ENCODE measurements at places on chromosomes 13 and 19.
A peak's percentile ranks its signal among the peaks of the same experiment; 100 is the strongest.

DNA sequence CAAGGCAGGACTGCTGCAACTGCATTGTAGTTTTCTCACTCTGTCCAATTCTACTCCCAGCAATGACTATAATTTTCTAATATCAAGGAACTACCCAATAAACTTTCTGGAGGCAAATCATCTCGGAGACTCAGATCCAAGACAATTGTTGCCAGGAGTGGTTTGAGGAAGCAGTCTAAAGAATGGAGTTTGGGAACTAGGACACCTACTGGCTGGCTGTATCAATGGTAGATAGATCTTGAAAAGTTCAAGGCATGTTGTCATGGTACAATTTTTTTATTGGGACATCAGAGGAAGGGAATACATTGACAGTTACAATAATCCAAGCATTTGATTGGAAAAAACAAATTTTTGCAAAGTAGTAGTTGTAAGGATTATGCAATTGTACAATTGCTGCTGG lies 648.3 kb upstream of the SLITRK6 start:
- no peak for DNase-seq

- DNase-seq = no peak
Measured at GRCh38 chr19:23318143-23318542, 67.9 kb upstream of the ZNF724 start.

DNA sequence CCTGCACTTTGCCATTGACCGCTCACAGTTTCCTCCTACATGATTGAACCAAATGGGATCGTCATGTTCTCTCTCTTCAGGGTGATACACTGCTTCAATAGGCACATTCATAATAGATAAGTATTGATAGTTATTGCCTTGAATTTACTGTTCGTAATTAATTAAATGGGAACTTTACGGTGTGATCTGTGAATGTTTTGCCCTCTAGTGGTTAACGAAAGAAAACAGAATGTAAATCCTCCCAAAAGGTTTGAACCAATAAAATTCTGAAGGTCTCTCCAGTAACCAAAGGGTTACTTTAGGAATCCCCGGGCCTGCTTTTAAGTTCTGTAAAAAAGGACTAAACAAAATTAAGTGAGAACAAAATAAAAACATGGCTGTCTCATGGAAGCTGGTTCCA lies 389.3 kb downstream of the DACH1 start:
- DNase-seq = no peak

DNA sequence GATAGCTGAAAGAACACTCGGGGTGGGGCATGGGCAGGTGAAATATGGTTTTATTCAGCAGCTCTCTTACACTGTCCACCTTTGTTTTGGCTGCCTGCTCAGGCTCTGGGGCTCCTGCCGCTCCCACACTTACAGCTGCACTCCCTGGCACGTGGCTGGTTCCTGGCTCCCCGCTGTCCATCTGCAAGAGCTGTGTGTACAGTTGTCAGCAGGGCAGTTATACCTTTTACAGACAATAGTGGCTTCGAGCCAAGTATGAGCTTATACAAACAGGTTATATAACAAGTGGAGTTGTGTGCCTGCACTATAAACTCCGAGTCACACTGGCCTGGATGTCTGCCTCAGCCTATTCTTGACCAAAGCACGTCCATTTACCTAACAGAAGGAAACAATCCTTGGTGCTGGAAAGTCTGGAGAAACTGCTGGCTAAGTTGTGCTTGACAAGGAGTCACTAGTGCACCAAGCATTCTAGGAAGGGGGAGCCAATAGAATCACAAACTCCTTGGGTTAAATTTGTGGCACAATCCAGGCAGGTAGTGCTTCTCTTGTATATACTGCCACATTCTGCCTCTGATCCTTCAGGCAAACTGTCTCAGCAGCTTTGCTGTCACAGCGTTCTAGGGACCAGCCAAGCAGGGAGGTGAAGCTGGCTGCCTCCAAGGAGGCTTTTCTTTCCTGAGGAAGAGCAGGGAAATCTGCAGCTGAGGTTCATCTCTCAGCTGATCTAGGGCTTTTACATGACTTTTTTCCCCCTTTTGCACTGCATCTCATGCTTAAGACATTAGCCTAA lies 68.2 kb downstream of the NHLRC3 start:
- peak; percentile 39 for DNase-seq

DNA sequence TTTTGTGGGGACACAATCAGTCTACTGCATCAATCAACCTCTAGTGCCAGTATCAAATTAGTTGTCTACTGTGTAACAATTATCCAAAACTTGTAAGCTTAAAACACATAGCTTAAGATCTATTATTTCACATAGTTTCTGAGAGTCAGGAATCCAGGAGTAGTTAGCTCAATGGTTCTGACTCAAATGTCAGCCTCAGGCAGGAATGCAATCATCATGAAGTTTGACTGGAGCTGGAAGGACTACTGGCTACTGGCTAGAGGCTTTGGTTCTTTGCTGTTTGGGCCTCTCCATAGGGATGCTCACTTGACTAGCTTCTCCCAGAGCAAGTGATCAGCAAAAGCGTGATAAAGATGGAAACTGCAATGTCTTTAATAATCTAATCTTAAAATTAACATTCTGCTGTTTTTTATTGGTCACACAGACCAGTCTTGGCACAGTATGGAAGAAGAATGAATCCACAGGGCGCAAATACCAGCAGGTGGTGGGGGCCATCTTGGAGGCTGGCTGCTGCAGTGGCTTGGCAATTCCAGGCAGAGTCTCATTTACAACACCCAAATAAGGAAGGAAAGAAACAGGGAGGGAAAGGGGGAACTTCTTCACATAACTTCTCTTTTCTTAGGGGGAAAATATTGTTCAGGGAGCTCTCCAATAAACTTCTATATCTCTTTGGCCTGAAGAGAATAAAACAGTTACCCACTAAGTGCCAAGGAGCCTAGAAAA lies 15.7 kb downstream of the CAB39L start:
- no peak for DNase-seq

GRCh38 chr13:102510072-102510471 lies 86.7 kb upstream of the TPP2 start:
- no peak for DNase-seq

- DNase-seq = no peak
Measured at GRCh38 chr13:92303428-92303827, 905.0 kb downstream of the GPC5 start.

GRCh38 chr19:7326105-7326877 lies 22.4 kb upstream of the ARHGEF18 start:
- DNase-seq = peak; percentile 79

- DNase-seq = no peak
Measured at GRCh38 chr13:52652980-52653303, 306 bp downstream of the SUGT1 start.

- no peak for DNase-seq
Measured at GRCh38 chr13:52978989-52979388, 49.6 kb upstream of the OLFM4 start.

- DNase-seq = peak; percentile 88
Measured at GRCh38 chr19:40445780-40446262, 1.7 kb upstream of the SERTAD3 start.

DNA sequence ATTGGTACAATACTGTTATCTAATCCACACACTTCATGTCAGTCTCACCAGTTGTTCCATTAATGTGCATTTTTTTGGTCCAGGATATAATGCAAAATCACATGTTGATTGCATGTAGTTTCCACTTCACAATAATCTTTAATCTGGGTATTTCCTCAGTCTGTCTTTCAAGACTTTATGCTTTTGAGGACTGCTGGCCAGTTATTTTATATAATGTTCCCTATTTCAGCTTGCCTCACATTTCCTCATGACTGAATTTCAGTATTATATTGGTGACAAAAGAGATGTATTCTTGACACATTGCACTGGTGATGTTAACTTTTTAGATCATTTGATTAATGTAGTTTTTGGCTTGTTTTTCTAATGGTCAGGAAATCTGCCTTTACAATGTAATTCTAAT lies 368.3 kb downstream of the IRS2 start:
- no peak for DNase-seq

GRCh38 chr13:21548577-21548976 lies 55.4 kb downstream of the MICU2 start:
- no peak for DNase-seq

- DNase-seq = no peak
Measured at GRCh38 chr13:80313668-80314256, 27.2 kb downstream of the SPRY2 start.

- no peak for DNase-seq
Measured at GRCh38 chr19:791007-791566, 6.2 kb upstream of the PTBP1 start.

GRCh38 chr19:28988066-28988465 lies 224.9 kb downstream of the UQCRFS1 start:
- DNase-seq = no peak

GRCh38 chr19:38375098-38375493 lies 725 bp downstream of the PSMD8 start:
- DNase-seq = no peak

DNA sequence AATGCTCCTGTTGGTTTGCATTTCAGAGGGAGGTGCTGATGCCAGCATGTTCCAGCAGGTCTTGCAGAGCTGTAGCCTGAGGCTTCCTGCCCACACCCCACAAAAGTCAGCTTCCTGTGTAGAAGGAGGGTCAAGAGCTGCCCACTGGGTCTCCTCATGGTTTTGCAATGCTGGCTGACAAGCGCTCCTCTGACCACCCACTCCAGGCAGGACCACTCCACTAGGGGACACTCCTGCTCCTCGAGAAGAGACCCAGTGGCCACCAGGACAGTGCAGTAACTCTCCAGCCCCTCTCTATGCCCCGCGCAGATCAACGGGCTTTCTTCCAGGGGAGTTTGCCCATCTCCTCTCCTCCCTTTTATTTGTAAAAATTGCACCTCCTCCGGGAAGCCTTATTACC lies 72.9 kb upstream of the UQCRFS1 start:
- DNase-seq = no peak

GRCh38 chr13:101774393-101774792 lies 321.9 kb downstream of the ITGBL1 start:
- no peak for DNase-seq

DNA sequence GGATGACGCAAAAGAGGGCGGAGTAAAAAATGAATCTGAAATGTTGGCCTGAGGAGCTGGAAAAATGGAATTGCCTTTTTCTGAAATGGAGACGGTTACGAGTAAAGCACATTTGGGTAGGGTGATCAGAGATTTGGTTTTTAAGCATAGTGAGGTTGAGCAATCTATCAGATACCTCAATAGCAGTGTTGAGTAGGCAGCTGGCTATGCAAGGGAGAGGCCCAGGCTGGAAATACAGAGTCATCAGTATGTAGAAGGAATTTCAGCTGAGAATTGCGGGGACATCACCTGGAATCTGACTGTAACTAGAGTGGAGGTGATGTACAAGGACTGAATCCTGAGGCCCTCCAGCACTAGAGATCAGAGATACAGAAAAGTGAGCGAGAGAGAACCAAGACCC lies 224.8 kb downstream of the LMO7 start:
- no peak for DNase-seq

DNA sequence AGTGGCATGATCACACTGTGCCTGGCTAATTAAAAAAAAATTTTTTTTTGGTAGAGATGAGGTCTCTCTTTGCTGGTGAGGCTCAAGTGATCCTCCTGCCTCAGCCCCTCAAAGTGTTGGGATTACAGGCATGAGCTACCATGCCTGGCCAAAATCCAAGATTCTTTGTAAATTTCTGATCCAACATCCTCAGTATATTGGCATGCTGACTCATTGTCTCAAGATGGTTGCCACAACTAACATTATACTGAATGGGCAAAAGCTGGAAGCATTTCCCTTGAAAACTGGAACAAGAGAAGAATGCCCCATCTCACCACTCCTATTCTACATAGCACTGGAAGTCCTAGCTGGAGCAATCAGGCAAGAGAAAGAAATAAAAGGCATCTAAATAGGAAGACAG lies 100.0 kb downstream of the KLF5 start:
- DNase-seq = no peak

DNA sequence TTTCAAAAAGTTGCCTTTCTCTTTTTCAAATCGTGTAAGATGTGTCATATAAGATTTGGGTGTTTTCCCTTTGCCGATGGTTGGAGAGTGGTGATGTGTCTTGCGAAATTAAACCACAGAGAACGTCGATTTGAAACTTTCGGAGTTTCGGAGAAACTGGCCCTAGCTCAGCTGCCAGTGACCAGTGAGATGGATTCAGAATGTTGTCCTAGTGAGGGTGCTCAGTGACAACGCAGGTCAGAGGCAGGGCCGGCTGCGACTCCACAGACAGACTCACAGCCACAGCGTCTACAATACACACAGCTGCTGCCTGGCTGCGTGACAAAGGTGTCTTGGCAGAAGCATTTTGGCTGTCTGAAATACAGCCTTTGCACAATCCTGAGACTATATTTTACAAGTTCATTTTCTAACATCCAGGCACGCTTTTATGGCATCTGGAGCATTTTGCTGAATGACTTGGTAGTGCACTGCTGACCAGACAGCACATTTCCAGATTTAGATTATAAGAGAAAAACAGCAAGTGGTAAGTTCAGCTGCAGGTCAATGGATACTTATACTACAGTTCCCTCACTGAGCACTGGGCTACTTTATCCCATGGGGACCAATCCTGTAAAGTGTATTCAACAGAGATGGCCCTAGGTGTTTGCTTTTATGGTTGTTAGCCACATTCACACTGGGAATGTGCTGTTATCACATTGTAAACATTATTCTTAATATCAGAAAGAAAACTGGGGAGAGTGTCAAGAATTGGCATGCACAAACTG lies 207.5 kb downstream of the KCNRG start:
- DNase-seq = peak; percentile 41

GRCh38 chr13:29909975-29910674 lies 59.7 kb upstream of the UBL3 start:
- DNase-seq = no peak

- no peak for DNase-seq
Measured at GRCh38 chr13:112875627-112876026, 93.4 kb upstream of the MCF2L start.

- no peak for DNase-seq
Measured at GRCh38 chr13:51900471-51900870, 38.7 kb downstream of the CCDC70 start.

- no peak for DNase-seq
Measured at GRCh38 chr13:61036715-61037114, 378.9 kb downstream of the PCDH20 start.

DNA sequence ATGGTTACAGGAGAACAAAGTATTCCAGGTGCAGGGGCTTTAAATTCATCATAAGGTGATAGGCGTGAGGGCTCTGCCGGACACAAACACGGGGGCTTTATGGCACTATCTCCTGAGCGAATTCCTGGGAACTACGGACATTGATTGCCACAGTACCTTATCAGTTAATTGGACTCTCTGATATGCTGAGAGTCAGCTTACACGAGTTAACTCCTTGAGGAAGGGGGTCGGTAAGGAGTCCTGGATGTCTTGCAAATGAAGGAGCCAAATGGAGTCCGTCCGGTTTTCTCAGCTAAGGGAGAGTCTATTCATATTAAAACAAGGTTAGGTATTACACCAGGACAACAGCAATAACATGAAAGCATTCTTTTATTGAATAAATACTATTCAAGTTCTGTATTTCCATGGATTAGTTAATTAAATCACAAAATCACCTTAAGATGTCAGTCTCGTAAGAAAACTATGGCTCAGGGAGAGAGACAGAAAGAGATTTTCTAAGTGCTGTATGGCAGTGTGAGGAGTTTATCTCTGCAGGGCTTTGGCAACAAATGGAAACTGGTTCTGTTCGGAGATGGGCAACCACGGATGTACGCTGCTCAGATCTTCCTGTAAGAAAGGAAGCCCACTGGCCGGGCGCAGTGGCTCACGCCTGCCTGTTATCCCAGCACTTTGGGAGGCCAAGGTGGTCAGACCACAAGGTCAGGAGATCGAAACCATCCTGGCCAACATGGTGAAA lies 26.2 kb upstream of the HIF3A start:
- DNase-seq = no peak

GRCh38 chr13:70579941-70580340 lies 471.7 kb upstream of the KLHL1 start:
- DNase-seq = no peak
